WERI-Rb-1 (cell line): ENCODE measurements at places on chromosomes 2 and 18.

DNA sequence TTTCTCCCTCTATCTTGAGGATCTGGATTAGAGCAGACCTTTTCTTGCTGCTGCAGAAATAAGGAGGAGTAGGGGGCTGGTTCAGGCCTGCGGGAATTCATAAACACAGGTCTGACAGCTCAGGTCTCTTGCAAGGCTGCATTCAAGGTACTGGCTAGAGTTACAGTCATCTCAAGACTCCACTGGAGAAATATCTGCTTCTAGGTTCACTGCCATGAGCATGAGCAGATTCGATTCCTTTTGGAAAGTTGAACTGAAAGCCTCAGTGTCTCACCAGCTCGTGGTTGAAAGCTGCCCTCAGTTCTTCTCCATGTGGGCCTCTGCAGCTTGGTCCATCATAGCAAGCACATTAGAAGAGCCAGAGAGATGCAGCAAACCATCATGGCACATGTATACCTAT is 124.4 kb upstream of the SETBP1 start:
- DNase-seq, result no peak

- DNase-seq, result no peak
These were observed 96.5 kb downstream of the PTPRM start for GRCh38 chr18:7663366-7664312.

GRCh38 chr2:65464604-65465003 is 32.2 kb upstream of the SPRED2 start:
- DNase-seq, result no peak

GRCh38 chr2:24181849-24182248 is 7.0 kb downstream of the FAM228A start:
- DNase-seq, result peak; percentile 91

DNA sequence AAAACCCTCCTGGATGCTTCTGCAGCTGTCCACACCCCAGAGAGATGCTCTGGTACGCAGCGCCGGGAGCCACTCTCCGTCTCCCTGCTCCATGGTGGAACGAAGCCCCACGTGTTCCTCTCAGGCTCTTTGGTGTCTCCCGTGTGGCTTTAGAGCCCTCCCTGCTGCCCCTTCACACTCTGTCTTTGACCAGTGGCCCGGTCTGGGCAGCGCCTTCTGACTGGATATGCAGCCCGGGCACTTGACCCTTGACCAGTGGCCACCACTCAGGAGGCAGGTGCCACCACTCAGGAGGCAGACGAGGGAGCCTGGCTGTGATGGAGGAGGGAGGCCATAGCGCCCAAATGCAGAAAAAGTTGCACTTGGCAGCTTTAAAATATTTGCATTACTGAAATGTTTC is 214.5 kb upstream of the SALL3 start:
- DNase-seq, result no peak

- peak; percentile 33 for DNase-seq
These were observed 75.4 kb upstream of the MAP4K3 start for GRCh38 chr2:39512434-39512935.

DNA sequence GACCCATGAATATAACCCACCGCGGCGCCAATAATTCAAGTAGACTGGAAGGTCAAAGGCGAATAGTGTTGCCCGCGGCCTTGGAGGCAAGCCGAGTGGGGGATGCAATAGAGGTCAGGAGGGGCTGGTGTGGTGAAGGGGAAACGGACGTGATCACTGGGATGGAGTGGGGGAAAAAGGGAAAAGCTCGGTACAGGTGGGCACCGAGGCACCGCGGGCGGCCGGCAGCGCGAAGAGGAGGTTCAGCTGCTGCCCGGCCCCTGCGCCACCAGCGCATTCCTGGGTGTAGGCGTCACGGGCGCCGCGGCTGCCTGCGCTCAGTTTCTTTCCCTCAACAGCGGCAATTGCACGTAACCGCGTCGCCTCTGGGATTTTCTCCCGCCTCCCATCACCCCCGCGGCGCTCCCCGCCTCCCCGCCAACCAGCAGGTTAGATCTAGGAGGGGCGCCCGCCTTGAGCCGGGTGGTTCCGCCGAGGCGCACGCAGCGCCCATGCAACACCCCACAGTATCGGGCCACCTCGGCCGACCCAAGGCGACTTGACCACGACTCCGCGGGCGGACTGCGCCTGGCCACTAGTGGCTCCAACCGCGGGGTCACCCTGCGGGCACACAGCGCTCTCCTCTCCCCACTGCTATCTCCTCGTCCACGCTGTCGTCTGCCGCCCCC is 1.5 kb downstream of the RND3 start:
- DNase-seq, result peak; percentile 40

GRCh38 chr2:84481702-84482101 is 22.6 kb upstream of the SUCLG1 start:
- DNase-seq, result no peak

DNA sequence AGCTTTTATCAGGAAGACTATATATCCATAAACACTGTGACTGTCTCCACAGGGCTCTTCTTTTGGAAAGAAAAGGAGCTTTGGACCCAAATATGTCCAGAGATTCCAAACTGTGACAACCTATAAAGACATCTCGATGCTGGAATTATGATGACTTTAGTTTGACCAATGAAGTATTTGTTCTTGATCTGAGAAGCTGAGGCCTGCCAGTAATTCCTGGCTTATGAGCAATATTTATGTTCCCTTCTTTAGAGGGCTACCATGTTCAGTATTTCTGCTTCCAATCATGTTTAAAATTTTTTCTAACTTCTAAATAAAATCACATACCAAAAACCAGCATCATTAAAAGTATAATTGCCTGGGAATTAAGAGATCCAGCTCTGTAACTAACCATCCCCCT is 41.1 kb downstream of the FEZ2 start:
- no peak for DNase-seq

DNA sequence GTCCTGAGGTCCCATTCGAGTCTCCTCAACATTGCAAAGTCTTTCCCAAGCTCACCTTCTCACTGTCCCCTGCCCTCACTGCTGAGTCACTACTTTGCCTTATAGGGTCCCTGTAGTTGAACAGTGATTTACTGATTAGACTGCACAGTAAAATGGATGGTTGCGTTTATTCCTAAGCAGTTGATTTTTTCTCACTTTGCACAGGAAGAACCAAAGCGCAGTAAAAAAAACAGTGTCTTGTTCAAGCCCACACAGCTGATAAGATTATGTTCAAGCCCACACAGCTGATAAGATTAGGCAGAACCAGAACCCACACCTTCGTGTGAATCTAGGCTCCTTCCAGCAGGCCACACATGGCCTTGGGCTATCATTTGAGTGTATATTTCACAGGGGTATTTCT is 215.3 kb upstream of the COPS8 start:
- no peak for DNase-seq

- no peak for DNase-seq
These were observed 74.6 kb downstream of the ARL4C start for GRCh38 chr2:234422273-234422732.

DNA sequence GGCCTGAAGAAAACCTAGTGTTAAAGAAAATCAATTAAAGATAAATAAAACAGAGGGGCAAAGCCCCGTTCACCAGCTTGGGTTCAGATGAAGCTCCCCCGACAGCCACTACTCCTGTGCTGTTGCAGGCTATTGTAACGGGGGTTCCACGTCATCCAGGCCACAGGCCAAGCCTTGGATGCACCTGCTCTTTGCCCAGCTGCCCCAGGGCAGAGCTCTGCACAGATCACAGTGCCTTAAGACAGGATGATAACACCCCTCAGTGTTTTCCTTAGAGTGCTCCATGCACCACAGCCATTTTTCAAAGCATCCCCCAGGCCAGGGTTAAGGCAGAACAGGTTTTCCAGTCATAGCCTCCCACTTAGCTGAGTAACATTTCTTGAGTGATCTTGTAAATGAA is 32.0 kb downstream of the FASTKD2 start:
- no peak for DNase-seq

GRCh38 chr2:219868635-219869034 is 241.2 kb downstream of the SLC4A3 start:
- DNase-seq, result no peak

DNA sequence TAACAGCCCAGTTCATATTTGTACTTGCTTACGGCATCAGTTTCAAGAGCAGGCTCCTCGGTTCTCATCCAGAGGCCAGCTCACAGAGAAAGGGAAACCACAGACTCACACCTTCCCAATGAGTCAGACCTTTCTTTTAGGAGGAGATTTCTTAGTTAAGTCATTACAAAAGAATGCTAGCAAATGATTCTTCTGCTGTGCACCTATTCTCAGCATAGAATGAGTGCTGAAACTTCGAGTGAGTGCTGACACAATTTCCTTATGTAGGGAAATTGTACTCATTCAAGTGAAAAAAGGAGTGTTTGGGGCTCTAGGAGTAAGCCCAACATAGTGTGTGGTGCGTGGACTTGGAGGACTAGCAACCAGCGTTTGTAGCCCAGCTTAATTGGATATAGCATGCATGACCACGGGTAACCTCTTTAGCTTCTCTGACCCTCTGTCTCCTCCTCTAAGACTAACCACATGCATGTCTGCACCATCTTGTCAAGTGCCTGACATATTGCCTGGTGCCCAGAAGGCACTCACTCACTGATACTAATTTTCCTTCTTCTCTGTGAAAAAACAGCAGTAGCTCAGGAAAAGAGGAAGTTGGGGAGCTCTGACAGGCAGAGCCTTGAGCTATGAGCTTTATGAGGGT is 87.0 kb downstream of the ALPK2 start:
- DNase-seq, result peak; percentile 56

- DNase-seq, result no peak
These were observed 26.7 kb upstream of the TGFA start for GRCh38 chr2:70580352-70580751.

DNA sequence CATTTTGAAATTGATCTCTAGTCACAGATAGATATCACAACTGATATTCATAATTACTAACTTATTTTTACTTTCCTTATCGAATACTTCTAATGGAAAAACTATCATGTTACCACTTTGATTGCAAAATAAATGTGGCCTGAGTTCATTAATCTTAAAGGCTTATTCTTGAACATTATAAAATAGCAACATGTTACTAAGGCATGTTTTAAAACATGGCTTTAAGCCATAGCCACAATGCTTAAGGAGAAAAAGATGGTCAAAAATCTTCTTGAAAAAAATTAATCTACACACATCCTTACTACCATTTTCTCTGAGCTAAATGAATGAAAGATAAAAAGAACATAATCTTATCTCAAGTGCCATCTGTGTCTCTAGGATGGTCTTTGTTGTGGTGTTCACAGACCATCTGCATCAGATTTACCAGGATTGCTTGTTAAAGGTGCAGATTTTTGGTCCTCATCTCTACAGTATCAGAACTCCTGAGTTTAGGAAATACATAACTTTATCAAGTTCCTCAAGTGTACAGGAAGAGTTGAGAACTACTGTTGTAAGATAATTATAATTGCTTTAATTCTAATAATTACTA is 15.3 kb downstream of the MTX2 start:
- no peak for DNase-seq

DNA sequence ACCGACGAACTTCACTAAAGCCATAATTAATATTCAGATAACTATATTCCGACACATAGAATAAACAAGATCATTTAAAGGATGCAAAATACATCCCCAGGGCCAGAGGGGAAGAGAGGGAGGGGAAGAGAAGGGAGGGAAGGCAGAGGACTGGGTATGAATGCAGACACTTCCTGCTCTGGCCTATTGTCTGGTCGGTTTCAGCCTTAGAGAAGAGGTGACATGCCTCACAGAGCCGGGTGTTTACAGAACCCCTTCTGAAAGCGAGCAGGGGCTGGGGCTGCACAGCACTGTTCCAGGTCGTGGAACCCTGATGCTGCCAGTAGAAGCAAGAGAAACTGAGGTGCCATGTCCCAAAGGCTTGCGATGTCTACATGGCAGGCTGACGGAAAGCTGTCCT is 31.0 kb downstream of the CELF4 start:
- DNase-seq, result no peak

- DNase-seq, result no peak
These were observed 145.4 kb upstream of the LYPD6 start for GRCh38 chr2:149184991-149185390.

DNA sequence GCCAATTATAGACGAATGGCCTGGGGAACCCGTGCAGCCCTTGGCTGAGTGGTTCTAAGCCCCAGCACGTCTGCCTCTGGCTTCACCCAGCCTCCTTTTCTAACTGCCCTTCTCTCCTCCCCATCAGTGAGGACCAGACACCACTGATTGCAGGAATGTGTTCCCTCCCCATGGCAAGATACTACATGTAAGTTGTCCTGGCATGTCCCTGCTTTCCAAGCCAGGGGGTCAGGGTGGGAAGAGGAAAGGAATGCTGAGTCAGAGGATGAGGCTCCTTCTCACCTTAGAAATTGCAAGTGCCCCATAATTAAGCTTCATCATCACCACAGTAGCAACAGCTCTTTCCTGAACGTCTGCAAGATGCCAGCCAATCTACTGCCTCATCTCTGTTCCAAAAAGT is 4.8 kb downstream of the IL1F10 start:
- DNase-seq, result no peak

GRCh38 chr2:176461809-176462670 is 192.8 kb downstream of the MTX2 start:
- DNase-seq, result no peak

GRCh38 chr2:73043929-73044832 is 27.3 kb downstream of the SFXN5 start:
- DNase-seq, result no peak

- no peak for DNase-seq
These were observed 34.0 kb downstream of the EPAS1 start for GRCh38 chr2:46331109-46331766.

GRCh38 chr2:222434204-222434603 is 9.9 kb downstream of the SGPP2 start:
- DNase-seq, result no peak

GRCh38 chr2:191857886-191858285 is 11.0 kb upstream of the CAVIN2 start:
- no peak for DNase-seq

DNA sequence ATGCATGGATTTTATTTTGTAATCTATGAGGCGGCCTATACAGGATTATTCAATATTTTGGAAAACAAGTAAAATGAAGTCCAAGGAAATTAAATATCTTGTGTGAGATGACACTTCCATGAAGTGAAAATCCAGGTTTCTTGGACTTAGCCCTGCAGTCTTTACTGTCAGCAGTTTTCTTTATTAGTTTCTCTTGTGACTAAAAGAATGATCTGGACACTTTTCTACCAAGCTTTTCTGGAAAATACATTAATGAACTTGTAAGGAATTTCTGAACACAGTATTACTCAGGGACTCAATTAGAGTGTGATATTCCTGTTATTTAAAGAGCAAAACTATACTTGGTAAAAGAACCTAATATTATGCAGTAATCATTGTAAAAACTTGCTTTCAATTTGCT is 610.4 kb upstream of the SLC8A1 start:
- DNase-seq, result no peak
